ENCODE measurements at places on chromosomes 11 and 22.

GRCh38 chr11:69814411-69814810 is 4.8 kb downstream of the FGF3 start:
- DNase-seq: no peak

- DNase-seq: peak; percentile 37
Measured at GRCh38 chr22:20130319-20130718, 1.3 kb upstream of the ZDHHC8 start.

GRCh38 chr11:62001450-62002191 is 34.2 kb upstream of the FTH1 start:
- DNase-seq: no peak

GRCh38 chr22:38032681-38033521 is 24.3 kb upstream of the PICK1 start:
- no peak for DNase-seq

DNA sequence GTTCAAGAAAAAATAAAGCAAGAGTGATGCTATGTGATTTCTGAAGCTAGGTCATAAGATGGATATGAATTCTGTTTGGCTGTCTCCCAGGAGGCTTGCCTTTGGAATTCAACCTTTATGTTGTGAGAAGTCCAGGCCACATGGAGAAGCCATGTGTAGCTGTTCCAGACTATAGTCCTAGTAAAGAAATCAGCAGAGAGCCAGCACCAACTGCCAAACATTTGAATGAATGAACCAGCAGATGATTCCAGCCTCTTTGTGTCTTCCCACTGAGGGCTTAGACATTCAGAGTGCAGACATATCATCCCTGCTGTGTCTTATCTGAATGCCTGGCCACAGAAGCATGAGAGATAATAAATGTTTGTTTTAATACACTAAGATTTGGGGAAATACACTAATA is 1150.6 kb downstream of the DLG2 start:
- no peak for DNase-seq

DNA sequence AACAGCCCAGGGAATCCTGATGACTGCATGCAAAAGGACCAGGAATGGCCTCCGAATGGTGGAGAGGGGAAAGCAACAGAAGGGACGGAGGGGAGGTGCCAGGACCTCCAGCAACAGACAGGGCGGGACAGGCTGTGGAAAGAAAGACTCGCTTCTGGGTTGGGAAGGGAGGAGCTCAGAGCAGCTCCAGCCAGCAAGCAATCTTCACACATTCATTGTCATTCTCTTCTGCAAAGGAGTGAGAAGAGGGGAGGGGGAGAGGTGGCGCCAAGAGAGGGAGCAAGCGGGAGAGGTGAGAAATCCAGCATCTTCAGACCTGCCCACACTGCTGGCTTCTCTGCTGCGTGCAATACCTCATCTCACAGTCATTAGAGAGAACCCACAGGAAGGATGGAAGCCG is 509.0 kb downstream of the BUD13 start:
- DNase-seq: no peak

DNA sequence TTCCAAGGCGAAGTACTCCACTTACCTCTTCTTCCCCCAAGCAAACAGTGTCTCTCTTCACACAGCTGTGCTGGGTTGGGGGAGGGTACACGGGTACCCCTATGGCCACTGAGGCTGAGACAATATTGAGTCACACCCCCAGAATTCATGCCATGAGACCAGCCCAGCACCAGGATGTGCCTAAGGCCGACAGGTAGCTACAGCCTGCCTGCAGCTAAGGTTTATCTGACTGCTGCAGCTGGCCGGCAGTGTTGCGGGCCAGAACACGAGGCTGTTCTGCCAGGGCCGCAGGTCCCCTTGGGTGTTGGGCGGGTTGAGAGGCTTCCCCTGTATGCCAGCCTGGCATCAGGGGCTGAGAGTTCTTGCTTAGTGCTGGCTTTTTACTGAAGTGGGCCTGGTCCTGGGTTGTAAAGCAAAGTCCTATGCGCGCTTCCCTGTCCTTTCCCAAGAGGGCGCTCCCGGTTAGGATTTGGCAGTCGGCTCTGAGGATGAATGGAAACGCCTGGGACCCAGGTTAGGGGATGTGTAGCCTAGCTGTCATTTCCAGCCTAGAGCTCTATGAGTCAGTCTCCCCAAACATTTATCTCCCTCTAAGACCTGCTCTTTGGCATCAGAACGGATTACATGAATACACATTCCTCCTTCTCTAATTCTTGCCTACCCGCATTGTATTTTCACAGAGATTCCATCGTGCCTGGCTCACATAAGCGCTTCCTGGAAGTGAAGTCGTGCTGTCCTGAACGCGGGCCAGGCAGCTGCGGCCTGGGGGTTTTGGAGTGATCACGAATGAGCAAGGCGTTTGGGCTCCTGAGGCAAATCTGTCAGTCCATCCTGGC is 7.1 kb downstream of the USP18 start:
- DNase-seq: peak; percentile 12

DNA sequence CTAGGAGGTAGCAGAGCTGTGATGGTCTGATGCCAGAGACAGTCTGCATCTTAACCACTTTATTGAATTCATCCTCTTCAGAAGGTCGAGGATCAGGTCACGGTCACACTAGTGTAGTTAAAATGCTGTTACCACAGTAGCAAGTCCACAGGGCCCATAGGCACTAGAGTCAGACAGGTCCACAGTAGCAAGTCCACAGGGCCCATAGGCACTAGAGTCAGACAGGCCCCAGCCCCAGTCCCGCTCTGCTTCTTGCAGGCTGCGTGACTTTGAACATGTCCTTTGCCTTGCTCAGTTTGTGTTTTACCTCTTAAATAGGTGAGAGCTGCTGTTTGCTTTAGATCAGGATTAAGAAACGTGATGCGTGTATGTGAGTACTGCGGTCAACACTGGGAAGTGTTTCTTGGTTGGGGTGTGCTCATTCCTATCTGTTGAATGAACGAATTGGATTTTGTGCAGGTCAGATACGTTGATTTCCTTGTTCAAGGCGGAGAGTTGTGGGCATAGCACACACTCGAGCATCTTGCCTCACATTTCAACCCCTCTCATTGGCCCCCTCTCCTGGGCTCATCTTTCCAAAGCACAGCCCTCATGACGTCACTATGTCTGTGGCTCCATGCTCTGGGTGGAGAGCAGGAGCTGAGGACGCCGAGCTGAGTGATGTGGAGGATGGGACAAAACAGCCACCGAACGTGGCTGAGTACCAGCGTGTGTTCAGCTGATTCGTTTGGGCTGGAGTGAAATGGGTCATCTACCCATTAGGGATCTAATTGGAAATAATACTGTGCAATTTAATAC is 191.7 kb downstream of the TBC1D22A start:
- no peak for DNase-seq

DNA sequence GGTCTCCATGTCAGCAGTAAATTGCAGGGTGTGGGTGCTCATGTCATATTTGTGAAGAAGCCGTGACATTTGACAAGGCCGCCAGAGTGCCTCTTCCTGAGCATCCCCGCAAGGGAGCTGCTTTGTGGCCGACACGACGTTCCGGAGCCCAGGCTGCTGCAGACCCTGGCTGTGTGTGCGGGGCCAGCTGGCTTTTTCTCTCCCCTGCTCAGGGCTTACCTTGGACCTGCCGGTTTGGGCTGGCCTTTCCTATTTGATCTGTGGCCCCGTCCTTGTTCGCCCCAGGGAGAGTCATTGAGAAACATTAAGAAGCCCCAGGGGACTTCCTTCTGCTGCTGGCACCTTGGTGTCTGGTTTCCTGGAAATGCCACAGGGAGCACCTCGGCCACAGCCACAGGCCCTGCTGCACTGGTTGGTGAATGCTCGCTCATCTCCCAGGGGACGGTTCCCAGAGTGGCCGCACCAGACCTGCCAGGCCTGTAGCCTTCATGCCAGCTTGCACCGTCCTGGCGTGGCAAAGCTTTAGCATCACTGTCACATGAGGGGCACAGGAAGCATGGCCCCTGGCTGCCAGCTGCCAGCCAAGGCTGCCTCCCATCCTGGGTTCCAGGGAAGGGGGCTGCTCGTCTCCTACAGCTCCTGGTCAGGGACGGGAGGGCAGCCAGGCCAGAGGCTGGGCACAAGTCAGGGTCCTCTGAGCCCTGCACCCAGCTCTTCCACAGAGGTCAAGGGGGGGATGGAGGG is 5.4 kb downstream of the GRK2 start:
- DNase-seq: no peak

DNA sequence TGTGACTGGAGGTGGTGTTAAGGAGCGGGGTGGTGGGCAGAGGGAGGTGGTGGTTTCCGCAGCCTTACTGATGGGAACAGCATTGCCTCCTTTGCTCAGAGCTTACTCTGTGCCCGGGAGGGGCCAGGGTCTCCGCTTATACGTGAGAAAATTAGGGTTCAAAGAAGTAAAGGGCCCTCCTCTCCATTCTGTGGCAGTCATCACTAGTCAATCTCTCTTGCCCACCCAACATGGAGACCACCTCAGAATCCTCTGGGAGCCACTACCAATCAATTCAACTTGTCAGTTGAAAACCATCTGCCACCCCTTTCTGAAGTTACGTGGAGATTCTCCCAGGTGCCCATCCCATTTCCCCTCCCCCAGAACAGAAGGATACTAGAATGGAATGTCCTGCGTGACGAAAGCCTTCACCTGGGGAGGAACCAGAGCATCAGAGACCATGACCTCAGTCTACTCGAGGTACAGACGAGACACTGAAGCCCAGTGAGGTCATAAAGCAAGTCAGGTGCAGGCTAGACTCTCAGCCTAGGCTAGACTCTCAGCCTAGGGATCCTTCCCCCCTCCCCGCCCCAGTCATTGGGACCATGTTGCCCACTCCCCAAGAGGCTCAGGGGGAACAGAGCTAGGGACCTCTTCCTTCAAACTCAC is 2.0 kb downstream of the SELENOM start:
- DNase-seq: no peak

- DNase-seq: no peak
Measured at GRCh38 chr11:86617502-86617901, 54.9 kb downstream of the ME3 start.

DNA sequence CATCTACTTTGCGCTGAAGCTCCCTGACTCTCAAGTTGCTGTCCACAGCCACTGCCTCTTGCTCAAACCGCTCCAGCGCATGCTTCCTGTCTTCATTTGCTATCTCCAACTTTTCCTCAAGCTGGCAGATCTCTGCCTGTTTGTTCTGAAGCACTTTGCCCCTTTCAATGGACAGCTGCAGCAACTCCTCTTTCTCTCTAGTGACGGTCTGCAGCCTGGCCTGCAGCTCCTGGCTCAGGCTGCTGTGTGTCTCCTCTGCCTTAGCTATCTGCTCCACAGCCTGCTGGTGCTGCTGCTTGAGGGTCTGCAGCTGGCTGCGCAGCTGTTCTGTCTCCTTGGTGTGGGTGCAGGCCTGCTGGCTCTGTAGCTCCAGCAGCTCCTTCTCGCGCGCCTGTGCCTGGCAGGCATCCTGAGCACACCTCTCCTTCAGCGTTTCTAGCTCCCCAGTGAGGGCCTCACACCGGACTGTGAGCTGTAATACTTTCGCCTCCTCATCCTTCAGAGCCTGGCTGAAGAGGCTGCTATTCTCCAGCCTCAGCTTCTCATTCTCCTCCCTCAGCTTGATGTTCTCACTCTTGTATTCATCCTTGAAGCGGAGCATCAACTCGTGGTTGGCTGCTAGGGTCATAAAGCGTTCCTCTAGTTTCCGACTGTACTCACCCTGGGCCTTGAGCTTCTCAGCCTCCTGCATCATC is 723 bp downstream of the CCDC89 start:
- peak; percentile 56 for DNase-seq

DNA sequence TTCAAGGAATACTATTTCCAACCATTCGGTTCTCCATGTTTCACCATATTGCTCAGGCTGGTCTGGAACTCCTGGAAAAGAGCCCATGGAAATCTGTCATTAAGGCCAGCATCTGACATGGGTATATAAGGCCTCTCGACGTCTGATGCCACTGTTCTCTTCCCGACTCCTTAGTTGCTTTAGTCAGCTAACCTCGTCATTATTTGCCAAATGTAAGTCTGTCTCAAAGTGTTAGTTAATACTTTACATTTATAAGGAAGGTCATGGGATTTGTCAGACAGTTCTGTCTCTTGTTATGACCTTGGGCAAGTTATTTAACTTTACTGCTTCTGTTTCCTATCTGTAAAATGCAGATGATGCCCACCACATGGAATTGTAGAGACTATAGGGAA is 1.6 kb downstream of the MRPL48 start:
- no peak for DNase-seq

DNA sequence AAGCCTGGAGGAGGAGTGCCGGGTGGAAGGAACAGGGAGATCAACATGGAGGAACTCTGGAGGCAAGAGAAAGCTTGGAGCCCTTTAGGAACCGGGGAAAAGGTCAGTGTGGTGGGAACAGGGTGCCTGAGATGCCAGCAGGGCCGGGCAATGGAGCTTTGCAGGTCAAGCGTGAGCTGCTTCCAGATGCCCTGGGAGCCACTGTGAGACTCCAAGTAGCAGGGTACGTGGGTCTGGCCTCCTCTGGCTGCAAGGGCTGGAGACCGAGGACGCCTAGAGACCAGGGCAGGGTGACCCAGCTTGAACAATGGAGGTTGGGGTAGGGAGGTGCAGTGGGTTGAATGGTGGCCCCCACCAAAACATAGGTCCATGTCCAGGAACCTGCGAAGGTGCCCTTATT is 15.6 kb upstream of the EMID1 start:
- no peak for DNase-seq

DNA sequence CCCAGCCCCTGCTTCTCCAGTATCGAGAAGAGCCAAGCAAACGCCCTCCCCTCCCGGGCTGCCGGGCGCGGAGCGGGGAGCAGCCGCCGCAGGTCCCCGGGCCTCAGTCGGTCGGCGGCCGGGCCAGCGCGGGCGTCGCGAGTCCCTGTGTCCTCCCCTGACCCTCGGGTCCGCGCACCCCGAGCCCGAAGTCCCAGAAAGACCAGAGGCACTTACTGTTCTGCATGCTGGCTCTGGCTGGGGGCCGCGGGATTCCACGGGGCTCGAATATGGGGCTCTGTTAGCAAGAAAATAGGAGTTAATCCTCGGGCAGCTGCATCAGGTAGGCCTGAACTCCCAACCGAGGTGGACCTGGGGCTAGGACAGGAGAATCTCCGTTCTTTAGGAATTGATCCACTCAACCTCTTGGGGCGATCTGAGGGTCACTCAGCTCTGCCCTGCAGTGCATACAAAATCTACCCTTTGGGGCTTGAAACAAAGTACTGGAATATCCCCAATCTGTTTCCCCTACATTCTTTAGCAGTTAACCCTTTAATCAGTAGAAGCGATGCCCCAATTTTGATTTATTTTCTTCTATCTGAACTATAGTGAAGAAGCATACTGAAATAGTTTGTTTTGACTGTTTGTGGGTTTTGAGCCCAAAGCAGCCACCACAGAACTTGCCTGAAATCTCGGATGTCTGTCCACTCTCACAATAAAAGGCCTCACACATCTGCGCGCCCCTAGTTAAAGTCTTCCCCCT is 4.8 kb downstream of the PAX6 start:
- DNase-seq: no peak

GRCh38 chr11:126722006-126722736 is 278.4 kb downstream of the KIRREL3 start:
- DNase-seq: no peak

GRCh38 chr11:130847517-130847916 is 68.8 kb downstream of the SNX19 start:
- DNase-seq: no peak

GRCh38 chr22:40240686-40241085 is 63.0 kb downstream of the TNRC6B start:
- no peak for DNase-seq

DNA sequence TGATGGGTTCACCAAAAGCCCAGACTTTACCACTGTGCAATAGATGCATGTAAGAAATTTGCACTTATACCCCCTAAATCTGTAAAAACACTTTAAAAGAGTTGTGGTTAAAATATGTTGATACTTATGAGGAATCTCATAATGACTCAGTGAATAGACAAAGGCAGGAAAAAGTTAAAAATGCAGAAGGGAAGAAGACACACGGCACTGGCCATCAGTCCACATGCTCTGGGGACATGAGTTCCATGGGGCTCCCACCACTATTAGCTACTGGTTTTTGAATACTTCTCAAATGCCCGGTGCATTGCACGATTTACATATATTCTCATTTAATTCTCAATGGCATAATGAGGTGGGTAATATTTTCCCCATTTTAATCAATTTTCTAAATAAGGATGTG is 59.3 kb upstream of the BLID start:
- DNase-seq: no peak

All from NCI-H524 treated with DMSO at 0.1 percent for 48 hours (cell line).